ENCODE measurements at places on chromosomes 12 and 14. TPM values are rescaled to one million over a fixed set of nuclear protein-coding genes. Genes with fewer than 3 reads are reported as not detected.

RNASE3 gene
- polyA plus RNA-seq, result not detected

NR1H4 gene
- not detected for polyA plus RNA-seq

PROX2 gene
- 0.05 TPM for polyA plus RNA-seq

CERS5 gene
- polyA plus RNA-seq, result 99.2 TPM

NANOG gene
- polyA plus RNA-seq, result not detected

WNT1 gene
- not detected for polyA plus RNA-seq

KRT3 gene
- polyA plus RNA-seq, result not detected

- H3K4me1 ChIP-seq, result no peaks in the 10 kb centered on the region
- no peak for DNase-seq
- H3K4me3 ChIP-seq, result no peak overlapping the region
These were observed 472.6 kb downstream of the SNAPC1 start for GRCh38 chr14:62234849-62235248.

DNA sequence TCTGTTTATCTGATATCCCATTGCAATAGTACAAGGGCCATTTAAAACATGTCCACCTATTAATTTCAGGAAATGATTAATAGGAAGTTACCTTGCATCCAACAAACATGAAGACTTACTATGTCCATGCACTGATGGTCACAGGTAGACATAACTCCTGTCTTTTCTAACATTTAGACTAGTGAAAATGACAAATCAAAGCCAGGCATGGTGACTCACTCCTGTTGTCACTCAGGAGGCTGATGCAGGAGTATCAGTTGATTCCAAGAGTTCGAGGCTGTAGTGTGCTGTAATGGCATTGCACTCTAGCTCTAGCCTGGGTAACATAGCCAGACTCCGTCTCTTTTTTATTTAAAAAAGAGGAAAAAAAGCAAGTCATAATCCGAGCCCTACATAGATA lies 14.8 kb downstream of the HSP90B1 start:
- no peak for DNase-seq
- no peaks in the 10 kb centered on the region for H3K4me1 ChIP-seq
- H3K27ac ChIP-seq, result no peak overlapping the region

- H3K27me3 ChIP-seq, result peaks cover 11% of the 10 kb centered on the region
- no peak overlapping the region for H3K27ac ChIP-seq
- H3K4me1 ChIP-seq, result no peaks in the 10 kb centered on the region
- H3K36me3 ChIP-seq, result no peaks in the 10 kb centered on the region
These were observed 17.4 kb downstream of the NGB start for GRCh38 chr14:77253333-77254190.

DNA sequence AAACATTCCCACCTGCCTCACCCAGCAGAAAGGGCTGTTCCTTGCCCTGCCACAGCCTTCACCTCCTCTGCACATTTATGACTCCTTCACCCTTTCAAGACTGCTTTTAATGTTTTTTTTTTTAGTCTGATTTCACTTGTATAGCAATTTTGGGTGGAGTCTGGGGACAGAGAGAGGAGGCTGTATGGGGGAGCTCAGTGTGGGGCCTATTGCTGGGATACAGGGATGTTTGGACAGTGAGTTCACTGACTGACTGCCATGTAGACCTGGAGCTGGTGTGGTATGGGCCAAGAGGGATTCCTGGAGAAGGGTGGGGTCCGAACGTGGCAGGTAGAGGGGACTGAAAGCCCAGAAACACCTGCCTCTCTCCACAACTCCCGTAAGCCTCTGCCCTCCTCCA lies 1.9 kb upstream of the KRT85 start:
- H3K27me3 ChIP-seq, result peaks cover 30% of the 10 kb centered on the region

DNA sequence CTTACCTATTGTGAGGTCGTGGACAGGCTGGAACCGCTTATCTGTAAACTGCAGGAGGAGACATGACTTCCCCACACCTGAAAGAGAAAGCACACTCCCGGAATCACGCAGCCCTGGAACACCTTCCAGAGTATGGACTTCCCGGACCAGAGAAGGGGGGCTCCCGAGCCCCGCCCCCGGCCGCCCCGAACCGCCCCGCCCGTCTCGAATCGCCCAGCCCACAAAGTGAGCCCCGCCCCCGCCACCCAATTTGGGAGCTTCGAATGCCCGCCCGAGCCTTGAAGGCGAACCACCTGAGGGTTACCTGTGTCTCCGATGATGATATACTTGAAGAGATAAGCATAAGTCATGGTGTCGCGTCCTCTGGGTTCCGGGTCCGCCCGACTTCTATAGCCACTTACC lies 235 bp downstream of the RAB2B start:
- H3K27me3 ChIP-seq, result no peaks in the 10 kb centered on the region
- H3K4me3 ChIP-seq, result peak overlapping the region; percentile 90
- peak overlapping the region; percentile 33 for H3K27ac ChIP-seq

DNA sequence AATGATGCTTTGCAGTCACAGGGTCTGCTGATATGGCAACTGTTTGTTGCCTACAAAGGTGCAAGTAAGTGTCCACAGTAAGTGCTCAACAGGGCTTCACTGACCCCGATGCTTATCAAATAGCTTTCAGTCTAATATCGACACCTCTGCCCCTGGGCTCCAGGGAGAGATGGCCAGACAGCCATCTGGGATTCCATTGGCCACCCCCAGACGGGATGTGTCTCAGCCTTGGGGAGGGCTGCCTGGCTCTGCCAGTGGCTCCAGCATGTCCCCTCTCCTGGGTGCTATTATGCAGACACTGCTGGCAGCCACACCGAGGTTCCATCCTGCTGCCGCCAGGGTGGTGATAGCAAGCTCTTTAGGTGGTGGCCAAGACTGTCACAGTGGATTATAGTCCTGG lies 57.4 kb downstream of the DGLUCY start:
- H3K4me1 ChIP-seq, result no peaks in the 10 kb centered on the region
- no peak overlapping the region for H3K4me3 ChIP-seq
- DNase-seq, result no peak
- H3K36me3 ChIP-seq, result no peaks in the 10 kb centered on the region

DNA sequence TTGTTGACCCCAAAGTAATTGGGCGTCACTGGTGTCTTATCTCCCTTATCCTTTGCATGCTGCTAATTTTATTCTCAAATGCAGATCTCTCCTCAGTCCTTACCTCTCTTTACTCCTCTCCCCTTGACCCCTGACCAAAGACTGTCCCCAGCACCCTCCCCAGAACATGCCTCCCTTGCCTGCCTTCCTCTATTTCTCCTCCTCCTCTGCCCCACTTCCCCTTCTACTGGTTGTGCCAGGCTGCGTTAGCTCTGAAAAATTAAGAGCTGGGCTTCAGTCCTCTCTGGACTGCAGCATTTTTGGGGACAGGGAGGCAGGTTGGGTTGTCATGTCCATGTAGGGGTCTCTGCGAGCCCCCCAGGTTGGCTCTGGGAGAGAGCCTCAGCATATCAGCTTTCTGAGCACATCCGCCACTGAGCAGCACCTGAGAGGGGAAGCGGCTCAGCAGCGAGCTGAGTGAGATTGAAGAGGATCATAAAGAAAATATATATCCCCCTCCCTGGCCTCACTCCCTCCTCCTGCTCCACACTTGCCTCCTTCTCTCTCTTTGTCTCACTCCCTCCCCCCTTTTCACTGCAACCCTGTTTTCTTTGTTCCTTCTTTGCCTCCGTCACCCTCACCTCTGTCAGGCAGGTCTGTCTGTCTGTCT lies 6.4 kb upstream of the CISTR start:
- no peak overlapping the region for H3K27ac ChIP-seq
- H3K36me3 ChIP-seq, result no peaks in the 10 kb centered on the region
- DNase-seq, result no peak
- no peaks in the 10 kb centered on the region for H3K4me1 ChIP-seq
- no peak overlapping the region for H3K4me3 ChIP-seq

DNA sequence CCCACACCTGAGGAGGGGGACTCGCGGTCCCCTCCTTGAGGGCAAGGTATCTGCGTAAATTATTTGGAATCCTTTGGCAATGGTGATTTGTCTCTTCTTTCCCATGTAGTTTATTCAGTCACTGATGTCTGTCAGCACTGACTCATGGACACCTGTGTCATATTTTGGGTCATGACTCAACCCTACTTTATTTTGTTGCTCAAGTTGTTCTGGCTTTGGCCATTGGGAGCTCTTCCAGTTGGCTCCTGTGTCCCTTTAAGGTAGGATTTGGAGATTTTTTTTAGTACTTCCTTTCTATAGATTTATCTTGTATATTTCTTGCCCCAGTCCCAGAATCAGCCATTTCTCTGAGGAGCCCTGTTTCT lies 47.4 kb upstream of the C14orf180 start:
- peak; percentile 16 for DNase-seq
- no peak overlapping the region for H3K27ac ChIP-seq
- H3K27me3 ChIP-seq, result no peaks in the 10 kb centered on the region
- H3K4me3 ChIP-seq, result no peak overlapping the region

GRCh38 chr14:46054526-46054925 lies 597.1 kb downstream of the RPL10L start:
- no peaks in the 10 kb centered on the region for H3K36me3 ChIP-seq
- peak; percentile 91 for DNase-seq
- H3K4me1 ChIP-seq, result peaks cover 26% of the 10 kb centered on the region
- H3K27me3 ChIP-seq, result no peaks in the 10 kb centered on the region

GRCh38 chr12:113244047-113244460 lies 22.8 kb downstream of the TPCN1 start:
- no peak for DNase-seq
- peaks cover 27% of the 10 kb centered on the region for H3K4me1 ChIP-seq
- H3K27ac ChIP-seq, result no peak overlapping the region
- H3K4me3 ChIP-seq, result no peak overlapping the region

DNA sequence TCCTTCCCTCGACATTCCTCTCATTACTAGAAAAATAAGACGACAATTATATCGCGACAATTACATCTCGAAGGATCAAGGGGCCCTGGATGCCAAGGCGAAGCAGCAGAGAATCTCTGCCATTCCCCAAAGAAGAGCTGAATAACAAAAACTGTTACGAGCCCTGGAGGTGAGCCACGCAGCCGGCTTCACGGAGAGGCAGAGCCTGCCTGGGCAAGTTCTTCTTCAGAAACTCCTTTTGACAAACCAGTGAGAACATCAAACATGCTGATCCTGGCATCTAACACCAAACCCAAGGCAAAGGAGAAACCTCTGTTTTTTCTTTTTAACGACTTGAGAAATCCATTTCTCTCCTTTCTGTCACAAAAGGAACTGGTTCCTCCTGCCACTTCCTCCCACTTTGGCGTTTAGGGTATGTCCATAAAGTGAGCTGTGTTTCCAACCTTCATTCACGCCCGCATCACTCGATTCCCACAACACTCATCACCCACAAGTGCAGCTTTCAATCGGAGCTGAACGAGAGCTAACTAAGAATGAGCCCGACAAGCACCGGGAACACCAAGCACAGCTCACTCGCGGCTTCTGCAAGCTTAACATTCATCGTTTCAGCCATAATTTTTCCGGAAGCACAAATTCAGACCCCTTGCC lies 21.5 kb downstream of the CCDC88C start:
- no peak overlapping the region for H3K4me3 ChIP-seq
- H3K4me1 ChIP-seq, result no peaks in the 10 kb centered on the region
- no peak overlapping the region for H3K27ac ChIP-seq
- H3K27me3 ChIP-seq, result peaks cover 44% of the 10 kb centered on the region
- DNase-seq, result no peak

GRCh38 chr12:120261951-120262851 lies 3.3 kb downstream of the PXN start:
- H3K27me3 ChIP-seq, result no peaks in the 10 kb centered on the region
- no peaks in the 10 kb centered on the region for H3K36me3 ChIP-seq
- peaks cover 51% of the 10 kb centered on the region for H3K4me1 ChIP-seq
- peak overlapping the region; percentile 82 for H3K4me3 ChIP-seq
- peak overlapping the region; percentile 82 for H3K27ac ChIP-seq

GRCh38 chr14:105145381-105146180 lies 23.0 kb downstream of the JAG2 start:
- H3K4me1 ChIP-seq, result no peaks in the 10 kb centered on the region

GRCh38 chr14:95939335-95939734 lies 62.7 kb downstream of the TUNAR start:
- no peaks in the 10 kb centered on the region for H3K36me3 ChIP-seq
- H3K4me3 ChIP-seq, result no peak overlapping the region
- no peak for DNase-seq
- H3K4me1 ChIP-seq, result no peaks in the 10 kb centered on the region

- H3K27me3 ChIP-seq, result no peaks in the 10 kb centered on the region
- no peak for DNase-seq
- H3K4me3 ChIP-seq, result no peak overlapping the region
- no peaks in the 10 kb centered on the region for H3K36me3 ChIP-seq
- H3K4me1 ChIP-seq, result no peaks in the 10 kb centered on the region
- no peak overlapping the region for H3K27ac ChIP-seq
These were observed 357.0 kb downstream of the TMEM121 start for GRCh38 chr14:105883066-105884005.

GRCh38 chr12:119710965-119711551 lies 43.1 kb downstream of the PRKAB1 start:
- no peaks in the 10 kb centered on the region for H3K4me1 ChIP-seq
- H3K27ac ChIP-seq, result no peak overlapping the region
- H3K27me3 ChIP-seq, result no peaks in the 10 kb centered on the region
- no peaks in the 10 kb centered on the region for H3K36me3 ChIP-seq
- DNase-seq, result no peak

DNA sequence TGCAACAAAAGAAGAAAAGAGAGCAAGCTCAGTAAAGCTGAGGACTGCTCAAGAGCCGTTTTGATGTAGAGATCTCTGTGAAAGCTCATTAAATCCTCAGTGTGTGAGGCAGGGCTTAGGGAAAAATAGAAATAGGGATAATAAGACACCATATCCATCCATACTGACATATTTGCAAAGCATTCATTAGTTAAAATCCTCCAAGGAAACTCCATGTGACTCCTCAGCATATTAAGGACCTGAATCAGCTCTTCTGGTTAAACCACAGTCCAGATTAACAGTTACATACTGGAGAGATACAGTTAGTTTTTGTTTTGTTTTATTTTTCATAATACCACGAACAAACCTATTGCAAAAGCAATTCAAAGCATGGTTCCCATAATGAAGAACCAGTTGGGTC lies 288.2 kb downstream of the PAWR start:
- peaks cover 31% of the 10 kb centered on the region for H3K4me1 ChIP-seq
- no peak overlapping the region for H3K4me3 ChIP-seq
- H3K27ac ChIP-seq, result peak overlapping the region; percentile 14
- no peaks in the 10 kb centered on the region for H3K27me3 ChIP-seq
- peak; percentile 70 for DNase-seq
- no peaks in the 10 kb centered on the region for H3K36me3 ChIP-seq

- no peak for DNase-seq
- no peaks in the 10 kb centered on the region for H3K4me1 ChIP-seq
- no peak overlapping the region for H3K4me3 ChIP-seq
- H3K36me3 ChIP-seq, result no peaks in the 10 kb centered on the region
These were observed 16.5 kb upstream of the HNF1A start for GRCh38 chr12:120961604-120962531.

DNA sequence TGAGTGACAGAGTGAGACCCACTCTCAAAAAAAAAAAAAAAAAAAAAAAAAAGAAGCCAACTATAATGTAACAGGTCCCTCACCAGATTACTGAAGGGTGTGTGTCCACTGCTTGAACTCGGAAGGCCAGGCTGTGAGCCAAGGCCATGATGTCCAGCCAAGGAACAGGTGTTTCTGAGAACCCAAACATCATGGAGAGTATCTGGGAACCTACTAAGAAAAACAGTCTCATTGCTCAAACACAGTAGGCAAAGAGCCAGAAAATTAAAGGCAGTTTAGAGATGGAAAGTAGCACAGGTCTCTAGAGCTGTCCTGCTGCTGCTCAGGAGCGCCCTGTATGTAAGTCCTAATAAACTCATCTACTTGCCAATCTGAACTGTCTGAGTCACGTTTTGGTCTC lies 12.5 kb upstream of the MAP4K5 start:
- DNase-seq, result no peak
- H3K4me1 ChIP-seq, result no peaks in the 10 kb centered on the region
- no peak overlapping the region for H3K27ac ChIP-seq

- H3K36me3 ChIP-seq, result no peaks in the 10 kb centered on the region
- no peaks in the 10 kb centered on the region for H3K4me1 ChIP-seq
- no peak for DNase-seq
- H3K27ac ChIP-seq, result no peak overlapping the region
- 0 out of 2 replicates have a peak, but pooled peaks cover 3% of the 10 kb centered on the region for H3K27me3 ChIP-seq
These were observed 71.7 kb downstream of the KCNC2 start for GRCh38 chr12:75137896-75138295.

All from GM23248 (cell line).